Right atrium auricular region (tissue), 2 donors: ENCODE measurements at places on chromosomes 4 and X. TPM values are rescaled to one million over a fixed set of nuclear protein-coding genes. Genes with fewer than 3 reads are reported as not detected.

DNA sequence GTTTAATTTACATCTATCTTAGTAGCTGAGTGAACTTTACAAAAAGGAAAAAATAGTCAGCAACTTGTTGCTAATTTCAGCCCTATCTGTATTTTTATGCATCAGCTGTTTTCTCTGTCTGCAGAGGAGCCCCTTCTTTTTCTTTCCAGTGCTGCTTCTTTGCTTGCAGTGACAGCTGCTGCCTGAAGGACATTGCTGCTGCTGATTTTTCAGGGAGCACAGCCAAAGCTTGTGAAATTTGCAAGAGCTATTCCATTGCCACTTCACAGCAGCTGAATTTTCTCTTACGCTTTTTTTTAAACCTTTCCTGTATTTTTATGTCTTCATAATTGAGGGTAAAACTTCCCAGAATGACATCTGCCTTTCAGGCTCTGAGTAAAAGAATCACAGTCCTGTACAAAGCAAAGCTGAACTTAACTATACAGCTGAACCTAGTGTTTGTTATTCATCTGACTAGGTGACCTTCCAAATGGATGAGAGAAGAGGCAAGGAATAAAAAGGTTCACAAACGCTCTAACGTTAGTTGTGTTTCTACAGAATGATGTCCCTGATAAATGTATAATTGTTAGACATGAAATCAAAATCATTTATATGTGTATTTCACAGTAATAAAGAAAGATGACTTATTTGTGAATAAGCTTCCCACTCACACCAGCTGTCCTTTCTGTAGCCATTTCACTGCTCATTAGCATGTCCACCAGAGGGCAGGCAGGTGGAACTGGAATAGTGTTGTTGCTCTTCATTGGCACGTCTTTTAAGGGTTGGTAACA is 541.4 kb downstream of the ADGRL3 start:
- H3K4me3 ChIP-seq: no peak overlapping the region

- DNase-seq: no peak
- no peaks in the 10 kb centered on the region for H3K4me1 ChIP-seq
- H3K36me3 ChIP-seq: peaks cover 71% of the 10 kb centered on the region
These were observed 11.6 kb downstream of the CXCR3 start for GRCh38 chrX:71606536-71607216.

- no peaks in the 10 kb centered on the region for H3K36me3 ChIP-seq
- no peak for DNase-seq
- H3K27ac ChIP-seq: no peak overlapping the region
- no peak overlapping the region for H3K4me3 ChIP-seq
These were observed 12.4 kb downstream of the DDIT4L start for GRCh38 chr4:100177855-100178254.

MAP7D3 gene
- total RNA-seq: 10.8 TPM

TRAM1L1 gene
- total RNA-seq: 0.90 TPM

ELK1 gene
- total RNA-seq: 28.9 TPM
